Natural killer cell treated with Interleukin-12 subunit alpha and Interleukin-12 subunit beta and Interleukin-15 and Interleukin-18, amount 100 ng/mL, for 72 hours (primary cell): ENCODE measurements at places on chromosomes 16 and 17. TPM values are rescaled to one million over a fixed set of nuclear protein-coding genes. Genes with fewer than 3 reads are reported as not detected.

CES4A gene
- 6.5 TPM for total RNA-seq

DNA sequence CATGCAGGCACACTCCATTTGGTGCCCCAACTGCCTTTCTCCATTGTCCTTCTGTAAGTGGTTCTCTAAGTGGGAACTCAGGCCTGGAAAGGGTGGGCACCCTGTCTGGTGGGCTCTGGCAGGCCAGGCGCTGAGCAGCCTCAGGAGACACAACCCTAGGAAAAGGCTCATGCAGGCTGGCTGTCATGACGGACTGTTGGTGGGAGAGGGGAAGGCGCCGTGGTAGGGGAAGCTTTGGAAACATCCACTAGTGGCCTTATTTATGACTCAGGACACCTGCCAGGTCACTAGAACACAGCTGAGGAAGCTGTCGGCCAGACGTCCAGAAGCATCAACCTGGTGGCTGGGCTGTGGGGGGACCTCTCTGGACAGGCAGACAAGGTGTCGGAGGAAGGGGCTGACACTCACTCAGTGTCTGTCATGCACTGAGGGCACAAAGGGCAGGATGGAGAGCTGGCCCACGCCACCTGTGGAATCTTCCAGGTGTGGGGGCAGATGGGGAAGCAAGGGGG is 216.0 kb downstream of the SEC14L1 start:
- peaks cover 16% of the 10 kb centered on the region for H3K4me1 ChIP-seq
- no peak overlapping the region for H3K4me3 ChIP-seq
- peak; percentile 56 for DNase-seq
- no peaks in the 10 kb centered on the region for H3K36me3 ChIP-seq
- H3K27me3 ChIP-seq = no peaks in the 10 kb centered on the region

GRCh38 chr17:40922239-40922638 is 15.2 kb downstream of the KRT23 start:
- DNase-seq = no peak
- H3K4me3 ChIP-seq = no peak overlapping the region
- H3K36me3 ChIP-seq = no peaks in the 10 kb centered on the region
- H3K27ac ChIP-seq = no peak overlapping the region
- H3K4me1 ChIP-seq = no peaks in the 10 kb centered on the region
- H3K27me3 ChIP-seq = peaks cover 26% of the 10 kb centered on the region

- H3K36me3 ChIP-seq = peaks cover 5% of the 10 kb centered on the region
- no peak overlapping the region for H3K27ac ChIP-seq
- H3K4me1 ChIP-seq = peaks cover 4% of the 10 kb centered on the region
- peak; percentile 46 for DNase-seq
- no peak overlapping the region for H3K4me3 ChIP-seq
Observed at GRCh38 chr16:2147378-2147777, 1.0 kb upstream of the RAB26 start.

C17orf113 gene
- total RNA-seq = not detected

GRCh38 chr16:595094-595528 is 5.2 kb downstream of the RAB40C start:
- no peaks in the 10 kb centered on the region for H3K27me3 ChIP-seq
- no peak overlapping the region for H3K27ac ChIP-seq
- no peaks in the 10 kb centered on the region for H3K36me3 ChIP-seq
- H3K4me1 ChIP-seq = peaks cover 33% of the 10 kb centered on the region
- DNase-seq = no peak

DNA sequence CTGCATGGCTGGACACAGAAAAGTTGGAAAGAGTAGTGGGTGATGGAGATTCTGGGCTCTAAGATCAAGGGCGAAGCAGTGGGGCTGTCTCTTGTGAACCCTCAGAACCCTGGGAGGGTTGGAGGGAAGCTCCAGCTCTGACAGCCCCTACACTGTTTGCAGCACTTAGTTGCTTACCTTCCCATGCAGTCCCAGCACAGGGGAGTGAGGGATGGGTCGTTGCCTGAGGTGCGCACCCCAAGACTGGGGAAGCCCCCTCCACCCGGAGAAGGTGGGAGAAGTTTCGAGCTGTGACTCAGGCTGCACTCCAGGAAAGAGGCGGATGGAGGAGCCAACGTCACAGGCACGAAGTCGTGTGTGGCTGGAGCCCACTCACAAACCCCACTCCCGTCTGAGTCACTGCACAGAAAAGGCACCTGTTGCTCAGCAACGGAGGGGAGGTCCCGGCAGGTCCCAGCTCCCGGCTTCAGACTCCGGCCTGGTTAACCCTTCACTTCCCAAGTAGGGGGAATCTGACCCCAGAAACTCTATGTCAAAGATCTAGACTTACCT is 60.1 kb downstream of the AIPL1 start:
- peaks cover 39% of the 10 kb centered on the region for H3K27me3 ChIP-seq
- no peak overlapping the region for H3K27ac ChIP-seq
- no peak overlapping the region for H3K4me3 ChIP-seq
- peaks cover 8% of the 10 kb centered on the region for H3K4me1 ChIP-seq

DNA sequence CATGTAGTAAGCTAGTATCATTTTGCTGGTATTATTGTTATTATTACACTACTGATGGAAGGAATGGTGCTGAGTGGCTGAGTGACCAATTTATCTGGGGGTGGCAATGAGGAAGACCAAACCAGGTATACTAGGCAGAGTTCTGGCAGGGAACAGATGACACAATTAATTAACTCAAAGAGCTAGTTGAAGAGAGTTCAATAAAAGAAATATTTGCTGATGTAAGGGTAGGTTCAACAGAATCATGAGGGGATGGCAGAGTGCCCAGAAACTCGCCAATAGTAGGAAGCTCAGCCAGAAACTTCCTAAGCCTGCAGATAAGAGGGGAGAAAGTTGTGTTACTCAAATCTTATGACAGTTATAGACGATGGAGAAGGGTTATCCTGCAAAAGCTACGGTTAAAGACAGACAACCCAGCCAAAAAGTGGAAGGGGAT is 352.5 kb downstream of the KCNJ2 start:
- no peak overlapping the region for H3K27ac ChIP-seq
- H3K4me3 ChIP-seq = no peak overlapping the region
- no peaks in the 10 kb centered on the region for H3K4me1 ChIP-seq
- H3K36me3 ChIP-seq = no peaks in the 10 kb centered on the region
- H3K27me3 ChIP-seq = no peaks in the 10 kb centered on the region
- no peak for DNase-seq

DNA sequence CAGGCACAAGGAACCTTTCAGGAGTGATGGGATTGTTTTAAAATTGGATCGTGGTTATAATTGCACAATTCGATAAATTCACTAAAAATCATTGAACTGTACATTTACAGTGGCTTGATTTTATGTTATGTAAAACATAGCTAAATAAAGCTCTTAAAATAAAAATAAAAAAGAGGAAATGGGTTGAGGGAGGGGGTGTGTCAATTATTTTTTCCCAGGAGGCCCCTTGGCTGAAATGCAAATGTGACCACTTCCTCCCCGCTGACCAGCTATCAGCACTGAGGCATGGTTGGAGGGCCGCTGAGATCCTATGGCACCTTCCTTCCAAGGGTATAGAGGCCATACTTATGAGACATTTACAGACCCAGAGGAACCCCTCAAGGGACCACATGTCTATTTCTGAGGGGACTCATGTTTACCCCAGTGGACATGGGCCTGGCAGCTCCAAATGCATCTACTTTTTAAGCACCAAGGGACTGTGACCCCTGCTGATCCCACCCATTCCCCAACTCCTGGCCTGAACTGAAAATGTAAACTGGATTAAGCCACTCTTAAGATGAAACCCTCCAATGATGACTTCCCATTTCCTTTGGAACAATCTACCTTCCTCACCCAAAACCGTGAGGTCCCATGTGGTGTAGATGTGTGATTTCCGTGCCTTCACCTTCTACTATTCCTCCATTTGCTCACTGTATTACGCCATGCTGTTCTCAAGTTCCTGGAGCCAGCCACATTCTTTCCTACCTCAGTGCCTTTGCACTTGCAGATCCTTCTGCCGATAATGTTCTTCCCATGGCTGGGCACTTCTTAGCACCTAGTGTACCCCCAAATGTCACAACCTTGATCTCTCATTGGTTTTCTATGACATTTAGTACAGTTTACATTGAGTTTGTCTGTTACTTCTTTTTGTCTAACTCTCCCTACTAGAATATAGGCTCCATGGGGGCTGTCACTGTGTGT is 2.8 kb upstream of the IL21R start:
- H3K4me1 ChIP-seq = peaks cover 53% of the 10 kb centered on the region
- peaks cover 10% of the 10 kb centered on the region for H3K36me3 ChIP-seq
- peak overlapping the region; percentile 96 for H3K27ac ChIP-seq
- no peaks in the 10 kb centered on the region for H3K27me3 ChIP-seq
- no peak for DNase-seq

- no peak for DNase-seq
- H3K36me3 ChIP-seq = no peaks in the 10 kb centered on the region
- H3K27ac ChIP-seq = no peak overlapping the region
- peaks cover 9% of the 10 kb centered on the region for H3K4me1 ChIP-seq
- H3K27me3 ChIP-seq = no peaks in the 10 kb centered on the region
- no peak overlapping the region for H3K4me3 ChIP-seq
Observed at GRCh38 chr17:82234211-82235055, 5.6 kb downstream of the SLC16A3 start.

GRCh38 chr17:51258756-51259563 is 889 bp downstream of the MBTD1 start:
- no peak for DNase-seq
- H3K27me3 ChIP-seq = no peaks in the 10 kb centered on the region
- H3K4me1 ChIP-seq = peaks cover 59% of the 10 kb centered on the region
- peak overlapping the region; percentile 84 for H3K27ac ChIP-seq
- peak overlapping the region; percentile 89 for H3K4me3 ChIP-seq
- peaks cover 16% of the 10 kb centered on the region for H3K36me3 ChIP-seq

DNA sequence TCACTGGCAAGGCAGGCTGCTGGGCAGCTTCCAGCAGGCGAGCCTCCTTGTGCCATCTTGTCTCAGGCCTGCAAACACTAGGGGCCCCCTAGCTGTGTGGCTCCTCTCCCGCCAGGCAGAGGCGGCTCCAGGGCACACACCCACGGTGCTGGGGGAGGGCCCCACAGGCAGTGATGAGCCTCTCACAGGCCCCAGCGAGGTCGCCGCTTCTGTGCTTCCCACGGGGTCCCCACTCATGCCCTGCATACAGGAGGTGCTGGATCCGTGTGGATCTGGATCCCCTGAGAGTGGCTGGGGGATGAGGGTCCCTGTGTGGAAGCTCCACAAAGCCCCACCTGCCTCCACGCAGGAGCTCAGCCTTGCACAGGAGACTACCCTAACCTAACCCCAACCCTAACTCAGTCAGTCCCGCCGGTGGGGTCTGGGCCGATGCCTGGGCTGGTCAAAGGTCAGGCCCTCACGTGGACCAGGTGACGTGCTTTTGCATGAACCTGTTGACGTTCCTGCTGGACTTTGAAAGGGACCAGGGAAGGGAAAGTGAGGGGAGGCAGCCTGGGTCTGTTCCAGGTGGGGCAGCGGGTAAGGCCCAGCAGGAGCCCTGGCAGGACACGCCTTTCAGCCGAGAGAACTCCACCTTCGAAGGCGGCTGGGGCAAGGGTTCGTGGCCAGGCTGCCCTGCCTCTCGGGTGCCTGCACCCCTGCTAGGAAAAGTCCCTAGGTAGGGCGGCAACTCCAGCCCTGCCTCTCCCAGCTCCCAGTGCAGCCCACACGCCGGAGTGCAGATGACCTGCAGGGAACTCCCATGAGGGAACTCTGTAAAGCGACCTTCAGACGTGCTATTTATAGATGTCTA is 5.2 kb downstream of the SECTM1 start:
- H3K27me3 ChIP-seq = peaks cover 2% of the 10 kb centered on the region
- DNase-seq = no peak
- no peaks in the 10 kb centered on the region for H3K36me3 ChIP-seq

DNA sequence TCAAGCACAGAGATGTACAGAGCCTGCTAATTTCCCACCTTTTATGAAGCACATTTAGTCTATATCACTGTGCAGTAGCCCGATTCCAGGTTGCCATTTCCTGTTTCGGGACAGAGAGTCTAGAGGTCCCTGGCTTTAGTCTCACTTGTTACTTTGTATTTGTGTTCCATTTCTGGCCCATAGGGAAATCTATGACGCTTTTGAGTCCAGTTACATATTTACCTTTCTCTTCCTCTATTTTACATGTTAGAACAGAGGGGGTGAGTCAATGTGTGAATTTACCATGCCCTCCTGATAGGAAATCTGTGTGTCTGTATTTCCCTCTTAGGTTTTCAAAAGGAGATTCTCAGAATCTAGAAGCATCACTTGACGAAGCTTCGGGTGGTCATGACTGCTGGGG is 227.1 kb upstream of the ZFHX3 start:
- no peaks in the 10 kb centered on the region for H3K36me3 ChIP-seq
- H3K27me3 ChIP-seq = peaks cover 6% of the 10 kb centered on the region
- H3K4me1 ChIP-seq = no peaks in the 10 kb centered on the region
- no peak overlapping the region for H3K27ac ChIP-seq
- no peak for DNase-seq

DNA sequence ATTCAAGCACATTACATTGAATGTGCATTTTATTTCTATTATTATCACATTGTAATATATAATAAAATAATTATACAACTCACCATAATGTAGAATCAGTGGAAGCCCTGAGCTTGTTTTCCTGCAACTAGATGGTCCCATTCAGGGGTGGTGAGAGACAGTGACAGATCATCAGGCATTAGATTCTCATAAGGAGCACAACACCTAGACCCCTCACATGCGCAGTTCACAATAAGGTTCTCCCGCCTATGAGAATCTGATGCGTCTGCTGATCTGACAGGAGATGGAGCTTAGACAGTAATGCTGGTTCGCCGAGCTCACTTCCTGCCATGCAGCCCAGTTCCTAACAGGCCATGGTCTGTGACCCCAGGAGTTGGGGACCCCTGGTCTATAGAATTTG is 96.7 kb upstream of the RBBP6 start:
- no peak overlapping the region for H3K4me3 ChIP-seq
- no peaks in the 10 kb centered on the region for H3K36me3 ChIP-seq
- no peak for DNase-seq
- no peaks in the 10 kb centered on the region for H3K4me1 ChIP-seq
- peaks cover 2% of the 10 kb centered on the region for H3K27me3 ChIP-seq
- H3K27ac ChIP-seq = no peak overlapping the region

KIF18B gene
- total RNA-seq = 26.5 TPM

DNA sequence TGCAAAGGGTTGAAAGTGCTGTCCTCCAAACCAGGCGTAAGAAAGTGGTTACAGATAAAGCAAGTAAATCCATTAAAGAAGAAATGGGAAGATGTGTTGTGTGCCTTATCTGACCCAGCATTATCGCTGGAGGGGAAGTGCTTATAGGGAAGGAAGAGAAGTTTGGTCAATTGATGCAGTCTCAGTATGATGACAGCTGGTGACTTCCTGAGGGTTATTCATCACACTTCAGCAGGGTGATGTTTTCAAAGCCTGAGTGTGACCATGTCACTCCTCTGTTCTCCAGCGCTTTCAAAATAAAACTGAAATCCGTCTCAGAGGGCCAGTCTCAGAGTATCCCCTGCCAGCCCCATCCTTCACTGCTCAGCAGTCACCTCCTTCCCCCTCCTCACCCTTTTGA is 505.4 kb upstream of the RBFOX1 start:
- no peaks in the 10 kb centered on the region for H3K36me3 ChIP-seq
- H3K4me1 ChIP-seq = no peaks in the 10 kb centered on the region
- H3K27ac ChIP-seq = no peak overlapping the region
- no peak overlapping the region for H3K4me3 ChIP-seq
- no peak for DNase-seq
- peaks cover 3% of the 10 kb centered on the region for H3K27me3 ChIP-seq
